ENCODE measurements at places on chromosomes 13 and 19.

DNA sequence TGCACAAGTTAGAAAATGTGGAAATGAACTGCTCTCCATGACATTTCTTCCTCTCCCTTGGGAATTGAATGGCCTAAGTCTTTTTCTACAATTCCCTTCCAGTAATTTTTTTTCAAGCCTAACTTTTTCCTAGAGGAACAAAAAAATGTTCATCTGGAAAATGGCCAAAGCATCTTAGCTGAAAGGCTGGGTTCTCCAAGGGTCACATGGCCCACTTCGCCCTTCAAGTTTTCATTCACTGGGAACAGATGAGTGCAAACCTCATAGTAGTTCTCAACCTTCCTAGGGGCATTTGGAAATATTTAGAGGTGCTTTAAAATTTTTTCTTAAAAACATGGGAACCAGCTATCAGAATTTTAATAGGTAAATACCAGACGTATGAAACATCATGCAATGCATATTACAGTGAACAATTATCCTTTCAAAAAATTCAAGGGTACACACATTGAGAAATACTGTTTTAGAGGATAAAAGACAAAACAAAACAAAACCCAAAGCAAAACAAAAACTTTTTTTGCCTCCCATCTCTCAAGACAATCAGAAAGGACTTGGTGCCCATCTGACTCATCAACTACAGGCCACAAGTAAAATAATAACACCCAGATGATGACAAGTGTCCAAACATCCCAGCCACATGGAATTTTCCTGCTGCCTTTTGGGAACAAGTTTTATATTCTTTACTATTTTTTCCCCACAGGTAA is 208.8 kb downstream of the SLITRK6 start:
- no peak for DNase-seq

DNA sequence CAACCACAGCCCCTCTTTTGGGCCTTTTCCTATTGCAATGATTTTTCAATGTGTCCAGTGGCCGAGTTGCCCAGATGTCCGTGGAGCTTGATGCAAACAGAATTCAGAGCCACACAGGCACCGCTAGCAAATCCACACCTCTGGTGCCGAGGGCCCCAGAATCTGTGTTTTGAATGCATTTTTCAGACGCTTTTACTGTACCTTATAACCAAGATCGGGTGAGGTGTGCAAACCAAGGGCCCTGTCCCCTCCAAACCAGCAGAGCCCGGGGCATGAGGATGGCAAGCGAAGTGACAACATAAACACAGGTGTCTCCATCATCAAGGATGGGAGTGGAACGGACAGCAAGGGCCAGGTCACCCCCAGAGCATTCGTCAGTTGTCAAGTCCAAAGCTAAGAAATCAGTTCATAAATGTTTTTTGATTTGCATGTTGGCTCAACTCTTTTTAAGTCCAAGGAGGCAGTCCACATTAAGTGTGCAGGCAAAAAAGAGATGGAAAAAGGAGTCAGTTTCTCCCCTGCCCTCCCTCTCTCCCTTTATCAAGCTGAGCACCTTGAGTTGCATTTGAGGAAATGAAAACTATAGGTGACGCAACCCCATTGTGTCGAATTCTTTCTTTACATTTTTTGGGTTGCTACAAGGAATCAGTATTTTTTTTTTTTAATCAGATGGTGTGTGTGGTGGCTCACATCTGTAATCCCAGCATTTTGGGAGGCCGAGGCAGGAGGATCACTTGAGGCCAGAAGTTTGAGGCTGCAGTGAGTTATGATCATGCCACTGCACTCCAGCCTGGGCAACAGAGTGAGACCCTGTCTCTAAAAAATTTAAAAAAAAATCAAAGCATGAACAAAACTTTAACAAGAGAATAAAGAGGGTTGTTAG is 2.9 kb downstream of the CCDC8 start:
- DNase-seq = no peak

- no peak for DNase-seq
Measured at GRCh38 chr13:35988648-35989081, 142.5 kb downstream of the DCLK1 start.

GRCh38 chr13:110561344-110562035 is at the start of gene RAB20:
Gene RAB20 (minus strand): TSS chr13:110561722. CDS start chr13:110561519, 203 bp downstream.
- peak; percentile 70 for DNase-seq

DNA sequence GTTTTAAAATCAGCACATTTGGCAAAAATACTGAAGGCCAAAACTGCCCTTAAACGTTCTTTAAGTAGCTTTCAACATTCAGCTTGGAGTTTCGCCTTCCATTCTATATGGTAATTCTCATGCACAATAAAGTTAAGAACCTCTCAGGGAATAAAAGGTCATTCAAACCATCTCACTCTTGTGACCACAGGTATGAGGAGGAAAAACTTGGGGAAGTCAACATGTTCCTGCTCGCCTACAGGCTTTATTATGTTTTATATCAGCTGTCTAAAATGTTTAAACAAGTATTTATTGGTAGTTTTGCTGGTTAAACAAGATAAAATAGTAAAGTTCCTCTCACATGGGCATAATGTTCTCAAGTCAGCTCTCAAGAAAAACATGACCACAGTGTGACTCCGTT is 19.9 kb upstream of the TM9SF2 start:
- DNase-seq = no peak

GRCh38 chr13:33775339-33776108 is 42.4 kb upstream of the RFC3 start:
- DNase-seq = no peak

DNA sequence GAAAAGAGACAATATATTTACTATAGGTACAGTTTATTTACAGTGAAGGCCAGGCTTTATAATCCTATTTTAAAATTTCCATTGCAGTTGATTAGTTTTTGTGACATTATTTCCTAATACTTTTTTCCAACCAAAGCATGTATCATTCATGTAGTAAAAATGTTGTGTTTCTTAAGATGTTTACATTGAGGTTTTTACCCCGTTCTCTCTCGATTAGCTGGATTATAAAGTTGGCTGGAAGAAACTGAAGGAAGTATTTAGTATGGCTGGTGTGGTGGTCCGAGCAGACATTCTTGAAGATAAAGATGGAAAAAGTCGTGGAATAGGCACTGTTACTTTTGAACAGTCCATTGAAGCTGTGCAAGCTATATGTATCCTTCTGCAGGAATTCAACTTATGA is 21.2 kb downstream of the HNRNPM start:
- no peak for DNase-seq

GRCh38 chr13:99042521-99043250 is 64.8 kb upstream of the DOCK9 start:
- DNase-seq = no peak

DNA sequence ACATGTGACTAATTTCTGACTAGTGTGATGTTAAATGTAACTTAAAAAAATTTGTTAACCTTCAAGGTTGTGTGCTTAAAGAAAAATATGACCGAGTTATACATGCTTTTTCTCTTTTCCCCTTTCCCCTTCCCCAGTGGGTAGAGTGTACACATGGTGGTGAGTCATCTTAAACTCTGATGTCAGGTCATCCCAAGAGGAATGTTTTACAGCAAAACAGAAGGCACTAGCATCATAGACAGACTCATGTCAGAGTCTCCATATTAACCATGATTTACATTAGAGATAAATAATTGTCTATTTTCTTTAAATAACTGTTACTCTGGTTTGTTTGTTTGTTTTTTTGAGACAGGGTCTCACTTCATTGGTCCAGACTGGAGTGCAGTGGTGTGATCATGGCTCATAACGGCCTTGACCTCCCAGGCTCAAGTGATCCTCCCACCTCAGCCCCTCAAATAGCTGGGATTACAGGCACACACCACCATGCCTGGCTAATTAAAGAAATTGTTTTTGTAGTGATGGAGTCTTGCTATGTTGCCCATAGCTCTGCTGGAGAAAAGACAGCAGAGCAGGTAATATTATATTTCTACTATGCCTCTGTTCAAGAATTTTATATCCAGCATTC is 160.4 kb upstream of the PCDH9 start:
- DNase-seq = no peak

GRCh38 chr19:48623556-48624066 is 4.3 kb downstream of the SPHK2 start:
- no peak for DNase-seq
